ENCODE measurements at places on chromosomes 2 and 18. TPM values are rescaled to one million over a fixed set of nuclear protein-coding genes. Genes with fewer than 3 reads are reported as not detected.

DNA sequence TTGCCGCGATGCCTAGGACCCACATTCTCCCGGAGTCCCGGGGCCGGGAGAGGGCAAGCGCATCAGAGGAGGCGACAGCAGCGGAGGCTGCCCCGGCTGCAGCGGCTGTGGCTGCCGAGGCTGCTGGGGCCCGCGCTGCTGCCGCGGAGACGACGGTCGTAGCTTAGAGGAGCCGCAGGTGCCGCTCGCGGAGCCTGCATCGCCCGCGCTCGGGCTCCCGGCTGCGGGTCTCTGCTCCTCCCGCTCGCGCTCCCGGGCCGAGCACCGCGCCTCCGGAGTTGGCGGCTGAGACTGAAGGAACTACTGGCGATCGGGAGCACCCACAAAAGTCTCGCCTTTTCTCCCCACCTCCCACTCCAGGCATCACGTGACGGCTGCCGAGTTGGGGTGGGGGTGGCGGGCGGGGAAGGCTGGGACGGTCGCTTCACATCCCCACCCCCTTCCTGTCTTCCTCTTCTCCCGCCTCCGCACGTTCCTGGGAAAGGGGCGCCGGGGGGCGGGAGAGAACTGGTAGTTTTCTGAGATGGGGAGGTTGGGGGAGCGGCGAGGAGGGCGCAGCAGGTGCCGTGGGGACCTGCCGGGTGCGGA lies at the start of gene LYPD1:
LYPD1 (minus strand) TSS at position 298 of the 588 bp plus-strand sequence; CDS start at position 25, 273 bp downstream.
- DNase-seq, result no peak

DNA sequence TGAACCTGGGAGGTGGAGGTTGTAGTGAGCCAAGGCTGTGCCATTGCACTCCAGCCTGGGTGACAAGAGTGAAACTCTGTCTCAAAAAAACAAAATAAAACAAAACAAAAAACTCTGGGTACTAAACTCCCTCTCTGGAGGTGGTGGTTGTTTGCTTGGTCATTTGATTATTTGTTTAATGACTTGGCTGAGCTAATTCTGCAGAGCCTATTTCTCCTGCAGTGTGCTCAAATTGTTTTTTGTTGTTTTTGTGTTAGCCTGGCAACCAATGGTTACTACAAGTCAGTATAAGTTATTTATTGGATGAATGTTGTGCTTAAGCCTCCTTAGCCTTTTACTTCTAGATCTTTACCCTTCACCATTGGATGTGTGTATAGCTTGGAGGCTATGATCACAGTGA lies 387.5 kb downstream of the ADCYAP1 start:
- peak; percentile 6 for DNase-seq

GRCh38 chr2:169159686-169160085 lies 90.3 kb downstream of the DHRS9 start:
- no peak for DNase-seq

DNA sequence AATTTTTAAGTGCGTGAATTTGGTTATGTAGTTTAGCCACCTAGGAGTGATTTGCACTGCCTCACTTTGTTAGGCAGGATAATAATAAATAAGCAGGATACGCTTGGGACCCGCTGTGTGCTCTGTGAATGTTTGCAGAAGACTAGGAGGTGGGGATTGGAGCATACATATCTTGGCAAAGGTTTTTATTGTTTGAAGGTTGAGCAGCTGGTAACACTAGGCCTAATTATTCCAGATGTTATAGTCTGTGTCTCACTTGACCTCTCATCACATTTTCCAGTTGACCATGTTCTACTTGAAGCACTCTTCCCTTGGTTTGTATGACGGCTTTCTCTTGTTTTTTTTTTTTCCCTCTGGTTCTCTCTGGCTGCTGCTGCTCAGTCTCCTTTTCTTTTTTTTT lies 42.7 kb downstream of the FHOD3 start:
- DNase-seq, result no peak

GRCh38 chr2:230901006-230901405 lies 24.0 kb downstream of the GPR55 start:
- no peak for DNase-seq

- no peak for DNase-seq
These were observed 193.8 kb upstream of the DPP10 start for GRCh38 chr2:114248648-114249047.

- no peak for DNase-seq
These were observed 84.5 kb downstream of the PTRHD1 start for GRCh38 chr2:24708537-24709152.

- no peak for DNase-seq
These were observed 200.5 kb downstream of the EXOC6B start for GRCh38 chr2:72625366-72625765.

DNA sequence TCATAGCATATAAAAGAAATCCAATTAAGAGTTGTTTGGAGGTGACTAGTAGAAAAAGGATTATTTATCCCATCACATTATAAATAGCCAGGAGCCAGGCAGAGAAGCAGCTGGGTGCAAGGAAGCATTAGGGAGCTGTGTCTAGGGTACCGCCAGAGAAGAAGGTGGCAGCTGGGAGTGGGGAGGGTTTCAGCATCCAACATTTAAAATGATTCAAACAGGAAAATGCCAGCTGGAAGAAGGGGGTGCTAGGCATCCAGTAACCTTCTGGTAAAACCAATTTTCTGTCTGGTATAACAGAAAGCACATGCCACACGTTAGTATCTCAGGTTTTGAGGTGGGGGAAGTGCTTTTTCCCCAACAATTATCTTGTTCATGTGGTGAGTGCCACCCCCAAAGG lies 452.4 kb downstream of the ZEB2 start:
- DNase-seq, result no peak

DNA sequence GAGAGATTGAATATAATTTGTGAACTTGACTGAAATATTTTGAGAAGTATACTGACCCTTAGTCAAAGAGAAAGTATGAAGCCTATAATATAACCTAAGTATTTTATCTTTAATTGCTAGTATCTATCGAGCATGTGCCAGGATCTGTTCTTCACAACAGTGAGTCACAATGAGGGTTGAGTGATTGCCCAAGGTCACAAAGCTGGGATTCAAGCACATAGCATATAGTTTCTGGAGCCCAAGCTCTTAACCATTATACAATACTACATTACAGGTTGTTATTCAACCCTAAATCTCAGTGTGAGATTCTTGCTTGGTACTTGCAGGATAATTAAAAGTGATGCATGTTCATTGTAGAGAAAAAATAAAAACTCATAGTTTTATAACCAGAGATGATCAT lies 97.2 kb downstream of the RAB3GAP1 start:
- DNase-seq, result no peak

DNA sequence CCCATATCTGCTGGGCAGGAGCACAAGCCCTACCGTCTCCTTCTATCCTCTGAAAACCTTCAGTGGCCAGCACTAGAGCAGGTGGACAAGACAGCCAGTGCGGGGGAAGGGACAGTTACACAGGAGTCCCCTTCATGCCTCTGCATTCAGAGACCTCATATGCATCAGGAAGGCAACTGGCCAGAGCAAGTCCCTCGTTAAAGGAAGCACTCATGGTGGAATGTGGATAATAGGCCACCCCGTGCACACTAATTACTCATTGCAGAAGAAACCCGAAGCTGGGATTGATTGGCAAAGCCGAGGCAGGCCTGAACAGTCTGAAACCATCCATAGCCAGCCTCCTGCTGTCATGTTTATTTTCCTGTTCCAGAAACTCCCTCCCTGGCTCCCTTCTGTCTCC lies 11.2 kb downstream of the KIAA2012 start:
- DNase-seq, result no peak

GRCh38 chr18:4068552-4069158 lies 386.5 kb downstream of the DLGAP1 start:
- DNase-seq, result peak; percentile 94

DNA sequence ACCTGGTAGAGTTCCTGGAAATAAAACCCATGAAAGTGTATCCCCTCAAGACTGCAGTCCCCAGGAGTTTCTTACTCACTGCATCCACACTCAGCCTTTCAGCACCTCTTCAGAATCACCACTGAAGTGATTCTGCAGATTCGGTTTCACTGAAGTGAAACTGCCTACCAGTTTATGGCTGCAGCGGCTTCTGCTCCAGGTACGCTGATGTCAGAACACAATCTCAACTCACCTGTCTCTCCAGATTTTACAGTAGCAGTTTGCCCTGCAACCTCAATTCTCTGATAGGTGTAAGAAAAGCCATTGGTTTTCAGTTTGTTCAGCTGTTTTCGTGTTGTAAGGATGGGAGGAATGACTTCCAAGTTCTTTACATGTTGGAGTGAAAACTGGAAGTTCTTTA lies 124.8 kb downstream of the TSN start:
- DNase-seq, result no peak

DNA sequence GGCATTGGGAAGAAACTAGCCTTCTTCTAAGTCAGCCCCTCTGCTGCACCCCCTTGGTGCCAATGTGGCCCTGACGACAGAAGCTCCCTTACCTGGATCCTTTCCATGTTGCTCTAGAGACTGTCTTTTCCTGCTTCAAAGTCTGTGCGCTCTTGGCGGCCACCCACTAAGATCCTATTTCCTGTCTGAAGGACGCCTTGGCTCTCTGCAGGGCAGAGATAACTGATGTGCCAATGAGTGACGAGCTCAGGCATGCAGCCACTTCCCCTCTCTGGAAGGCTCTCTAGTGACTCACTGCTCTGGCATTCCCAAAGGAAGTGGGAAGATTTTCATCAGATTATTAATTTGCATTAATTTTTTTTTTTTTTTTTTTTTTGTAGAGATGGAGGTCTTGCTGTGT lies 273.5 kb downstream of the CDH20 start:
- DNase-seq, result peak; percentile 41

DNA sequence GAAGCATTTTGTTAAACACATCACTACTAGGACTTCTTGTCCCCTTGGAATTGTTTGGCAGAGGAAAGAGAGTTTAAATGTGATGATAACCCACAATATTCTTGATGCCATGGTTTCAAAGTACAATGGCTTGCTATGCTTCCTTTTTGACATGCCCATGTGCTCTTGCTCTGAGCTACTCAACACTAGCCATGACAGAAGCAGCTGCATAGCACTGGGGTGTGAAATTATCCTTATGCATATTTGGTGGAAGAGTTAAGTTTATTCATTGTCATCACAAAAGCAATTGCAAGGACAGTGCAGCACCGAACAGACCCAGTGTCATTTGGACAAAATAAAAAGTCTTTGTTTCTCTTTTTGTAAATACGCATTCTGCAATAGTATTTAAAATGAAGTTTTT lies 209.9 kb upstream of the CDH20 start:
- no peak for DNase-seq

PAX3 gene
- total RNA-seq, result not detected

MARCHF4 gene
- total RNA-seq, result not detected

TSPYL6 gene
- total RNA-seq, result not detected

TAF4B gene
- 7.8 TPM for total RNA-seq

B3GNT7 gene
- 3.6 TPM for total RNA-seq

BOD1L2 gene
- not detected for total RNA-seq

CNRIP1 gene
- total RNA-seq, result not detected
